ENCODE measurements at places on chromosomes 1 and 21.

DNA sequence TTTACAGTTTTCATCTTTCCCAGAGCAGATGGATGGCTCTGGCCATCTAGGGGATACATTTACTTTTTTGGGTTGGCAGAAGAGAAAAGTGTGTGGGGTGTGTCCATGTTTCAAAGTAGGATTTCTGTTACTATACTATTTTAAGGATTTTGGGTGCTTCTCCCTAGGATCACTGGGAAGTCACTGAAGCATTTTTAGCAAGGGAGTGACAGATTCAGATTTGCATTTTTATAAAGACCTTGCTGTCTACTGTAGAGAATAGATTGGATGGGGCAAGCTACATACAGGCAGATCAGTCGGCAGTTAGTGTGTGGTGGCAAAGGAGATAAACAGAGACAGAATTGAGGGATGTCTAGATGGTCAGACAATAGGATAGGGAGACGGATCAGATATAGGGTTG is 122.5 kb downstream of the TBX19 start:
- DNase-seq: no peak

GRCh38 chr1:70717656-70718055 is 306.6 kb downstream of the CTH start:
- DNase-seq: no peak

- no peak for DNase-seq
Measured at GRCh38 chr1:156394835-156395461, 25.9 kb downstream of the RHBG start.

GRCh38 chr1:90781534-90781933 is 64.4 kb upstream of the BARHL2 start:
- no peak for DNase-seq
